ENCODE measurements at places on chromosomes 7 and 10. TPM values are rescaled to one million over a fixed set of nuclear protein-coding genes. Genes with fewer than 3 reads are reported as not detected.

DNA sequence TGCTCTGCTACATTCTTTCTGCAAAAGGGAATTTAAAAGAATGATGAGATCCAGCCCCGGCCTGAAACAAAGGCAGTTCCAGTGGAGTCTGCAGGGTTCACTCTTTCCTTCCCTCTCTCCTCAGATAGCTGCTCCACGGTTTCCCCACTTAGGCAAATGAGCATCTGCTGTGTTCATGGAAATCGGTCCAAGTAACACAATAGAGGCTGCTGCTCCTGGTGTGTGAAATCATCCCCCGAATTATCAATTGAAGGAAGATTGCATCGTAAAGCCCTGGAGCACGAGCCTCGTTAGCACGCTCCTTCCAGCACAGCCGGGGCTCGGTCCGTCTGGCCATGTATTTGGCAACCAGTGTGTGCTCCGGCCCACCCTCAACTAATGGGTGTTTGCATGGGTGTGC lies 108.3 kb upstream of the DPP6 start:
- no peaks in the 10 kb centered on the region for H3K27me3 ChIP-seq
- no peaks in the 10 kb centered on the region for H3K36me3 ChIP-seq
- H3K4me1 ChIP-seq = no peaks in the 10 kb centered on the region
- DNase-seq = no peak

RET gene
- 0.38 TPM for polyA plus RNA-seq

- peaks cover 6% of the 10 kb centered on the region for H3K4me1 ChIP-seq
- no peaks in the 10 kb centered on the region for H3K27me3 ChIP-seq
- no peak overlapping the region for H3K27ac ChIP-seq
- no peak for DNase-seq
These were observed 37.5 kb downstream of the NT5C2 start for GRCh38 chr10:103155471-103156085.

DNA sequence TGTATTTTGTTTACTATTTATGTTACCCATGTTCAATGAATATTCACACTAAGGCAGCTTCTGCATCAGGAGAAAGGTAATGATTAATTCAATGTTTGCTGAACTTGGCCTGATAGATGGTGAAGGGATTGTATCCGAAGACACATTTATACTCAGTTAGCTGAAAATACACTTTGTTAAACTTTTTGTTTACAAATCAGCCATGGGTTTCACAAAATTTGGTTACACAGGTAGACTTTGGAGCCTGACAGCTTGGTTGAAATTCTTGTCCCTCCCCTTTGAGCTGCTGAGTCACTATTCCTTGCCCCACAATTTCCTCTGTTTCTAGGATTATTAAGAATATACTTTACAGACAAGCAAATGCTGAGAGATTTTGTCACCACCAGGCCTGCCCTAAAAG lies 162.6 kb downstream of the PPP1R3A start:
- no peaks in the 10 kb centered on the region for H3K27me3 ChIP-seq
- H3K36me3 ChIP-seq = no peaks in the 10 kb centered on the region
- no peak for DNase-seq
- H3K4me3 ChIP-seq = no peak overlapping the region
- H3K27ac ChIP-seq = no peak overlapping the region

GRCh38 chr7:8258734-8259133 lies 3.2 kb downstream of the ICA1 start:
- no peaks in the 10 kb centered on the region for H3K4me1 ChIP-seq
- H3K4me3 ChIP-seq = no peak overlapping the region
- H3K36me3 ChIP-seq = no peaks in the 10 kb centered on the region
- DNase-seq = no peak
- H3K27me3 ChIP-seq = no peaks in the 10 kb centered on the region

- no peak overlapping the region for H3K4me3 ChIP-seq
- no peak overlapping the region for H3K27ac ChIP-seq
- H3K4me1 ChIP-seq = peaks cover 2% of the 10 kb centered on the region
- H3K36me3 ChIP-seq = no peaks in the 10 kb centered on the region
These were observed 11.3 kb downstream of the PI4K2A start for GRCh38 chr10:97651773-97652172.

HIP1 gene
- polyA plus RNA-seq = 31.4 TPM

DNA sequence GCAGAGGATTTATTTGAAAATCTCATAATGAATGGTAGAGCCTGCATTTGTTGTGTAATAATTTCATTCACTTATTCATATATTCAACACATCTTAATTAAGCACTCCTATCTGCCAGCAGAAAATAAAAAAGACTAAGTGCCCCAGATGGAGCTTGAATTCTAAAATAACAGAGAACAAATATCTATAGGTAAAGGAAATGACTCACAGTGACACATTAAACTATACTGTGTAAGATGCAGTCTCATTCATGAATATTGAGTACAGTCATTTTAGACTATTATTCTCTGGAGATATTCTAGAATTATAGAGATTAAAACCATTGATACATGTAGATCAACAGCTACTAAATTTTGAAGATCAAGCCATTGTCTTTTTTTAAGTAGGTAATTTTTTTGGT lies 72.1 kb downstream of the PTPRZ1 start:
- no peak overlapping the region for H3K27ac ChIP-seq
- H3K36me3 ChIP-seq = no peaks in the 10 kb centered on the region
- no peak overlapping the region for H3K4me3 ChIP-seq
- DNase-seq = no peak

SLC16A12 gene
- 1.2 TPM for polyA plus RNA-seq

PNLIPRP2 gene
- polyA plus RNA-seq = not detected

ASIC3 gene
- polyA plus RNA-seq = 1.0 TPM

DNA sequence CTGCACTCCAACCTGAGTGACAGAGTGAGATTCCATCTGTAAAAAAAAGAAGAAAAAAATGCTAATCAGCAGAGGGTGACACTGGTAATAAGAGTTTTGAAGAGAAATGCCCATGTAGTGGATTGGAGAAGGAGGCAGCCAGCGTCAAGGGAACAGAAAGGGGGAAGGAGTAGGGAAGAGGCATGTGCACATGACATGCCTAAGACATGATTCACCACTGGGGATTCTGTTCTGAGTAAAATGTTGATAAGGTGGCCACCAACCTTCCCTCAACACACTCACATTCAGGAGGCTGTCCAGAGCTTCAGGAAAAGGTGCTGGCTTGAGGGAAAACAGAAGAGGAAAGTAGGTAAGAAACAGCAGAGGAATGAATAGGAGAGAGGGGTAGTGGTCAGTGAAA lies 39.9 kb downstream of the AKR1D1 start:
- DNase-seq = no peak
- H3K4me3 ChIP-seq = no peak overlapping the region
- H3K36me3 ChIP-seq = no peaks in the 10 kb centered on the region

All from ovary (tissue), 10 donors.